Stimulated activated CD4-positive, alpha-beta T cell treated with anti-CD3 and anti-CD28 coated beads, Interleukin-1b, Interleukin-23, amount 100 ng/mL, for 1 hour (primary cell): ENCODE measurements at places on chromosomes 12 and 14.

DNA sequence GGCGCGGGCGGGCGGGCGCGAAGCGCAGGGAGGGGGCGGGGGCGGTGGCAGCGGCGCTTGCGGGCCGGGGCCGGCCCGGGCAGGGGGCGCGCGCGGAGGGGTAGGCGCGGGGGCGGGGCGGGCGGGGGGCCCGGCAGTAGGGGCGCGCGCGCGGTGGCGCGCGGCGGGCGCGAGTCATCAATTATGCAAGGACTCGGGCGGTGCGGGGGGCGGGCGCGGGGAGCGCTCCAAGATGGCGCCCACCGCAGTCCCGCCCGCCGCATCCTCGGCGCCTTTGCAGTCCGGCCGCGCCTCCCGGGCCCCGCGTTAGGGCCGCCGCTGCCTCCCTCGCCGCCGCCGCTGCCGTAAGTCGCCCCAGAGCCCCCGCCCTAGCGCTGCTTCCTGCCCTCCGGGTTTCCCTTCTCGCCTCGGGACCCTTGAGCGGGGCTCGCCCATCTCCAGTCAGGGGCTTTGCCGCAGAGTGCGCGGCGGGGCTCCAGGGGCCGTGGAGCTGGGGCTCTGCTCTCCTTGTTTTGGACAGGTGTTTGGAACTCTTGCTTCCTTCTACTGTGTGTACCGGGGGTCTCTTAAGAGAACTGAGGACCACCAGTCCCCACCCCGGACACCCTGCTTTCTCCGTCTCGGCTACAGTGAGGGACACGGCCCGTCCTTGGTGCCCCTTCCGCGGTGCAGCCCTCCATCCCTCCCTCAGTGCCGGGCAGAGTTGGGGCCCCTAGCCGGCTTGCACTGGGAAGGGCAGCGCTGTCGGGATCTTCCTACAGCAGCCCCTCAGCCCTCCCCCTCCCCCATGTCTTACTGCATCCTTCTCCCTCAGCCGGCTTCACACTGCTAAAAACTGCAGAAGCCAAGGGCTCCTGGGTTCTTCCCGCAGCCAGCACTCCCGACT lies at the start of gene SCN8A:
Gene SCN8A, plus strand, starts transcription at position 218 of the 886 bp plus-strand sequence. CDS start 71,585 bp downstream, outside the sequence.
- peak; percentile 24 for DNase-seq

DNA sequence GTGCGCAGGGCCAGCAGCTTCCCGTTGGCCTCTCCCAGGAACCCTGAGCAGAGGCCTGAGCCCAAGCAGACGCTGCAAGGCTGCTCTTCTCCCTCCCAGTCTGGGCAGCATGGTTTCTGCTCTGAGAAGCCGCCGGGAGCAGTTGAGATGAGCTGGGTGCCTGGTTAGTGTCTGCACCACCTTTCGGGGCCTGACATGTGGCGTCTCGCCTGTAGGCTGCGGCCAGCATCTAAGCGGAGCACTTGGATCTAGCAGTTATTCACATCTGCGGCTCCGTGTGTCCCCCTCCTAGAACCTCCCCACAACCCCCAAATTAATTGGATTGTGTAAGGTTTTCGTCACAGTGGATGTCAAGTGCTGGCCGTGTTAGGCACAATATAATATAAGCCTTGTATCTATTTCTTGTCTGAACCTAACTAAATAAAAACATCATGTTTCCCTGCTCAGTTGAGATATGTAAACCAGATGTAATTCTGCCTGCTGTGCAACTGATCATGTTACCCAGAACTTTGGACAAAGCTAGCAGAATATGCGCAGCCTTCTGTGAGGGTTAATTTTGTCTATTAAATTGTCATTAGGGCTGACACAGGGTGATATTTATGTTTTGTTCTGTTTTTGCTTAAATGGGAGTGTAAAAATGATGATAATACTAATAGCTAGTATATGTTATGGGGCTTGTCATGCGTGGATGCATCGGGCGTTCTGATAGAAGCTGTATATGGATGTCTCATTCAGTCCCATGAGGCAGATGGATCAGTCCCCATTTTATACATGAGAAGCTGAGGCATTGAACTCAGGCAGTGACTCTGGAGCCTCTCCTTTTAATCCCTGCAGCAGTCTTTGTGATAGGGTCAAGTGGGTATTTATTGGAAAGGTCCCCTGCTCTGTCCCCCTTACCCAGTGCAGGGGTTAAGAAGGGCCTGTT lies 45.8 kb downstream of the ELK3 start:
- DNase-seq, result no peak

DNA sequence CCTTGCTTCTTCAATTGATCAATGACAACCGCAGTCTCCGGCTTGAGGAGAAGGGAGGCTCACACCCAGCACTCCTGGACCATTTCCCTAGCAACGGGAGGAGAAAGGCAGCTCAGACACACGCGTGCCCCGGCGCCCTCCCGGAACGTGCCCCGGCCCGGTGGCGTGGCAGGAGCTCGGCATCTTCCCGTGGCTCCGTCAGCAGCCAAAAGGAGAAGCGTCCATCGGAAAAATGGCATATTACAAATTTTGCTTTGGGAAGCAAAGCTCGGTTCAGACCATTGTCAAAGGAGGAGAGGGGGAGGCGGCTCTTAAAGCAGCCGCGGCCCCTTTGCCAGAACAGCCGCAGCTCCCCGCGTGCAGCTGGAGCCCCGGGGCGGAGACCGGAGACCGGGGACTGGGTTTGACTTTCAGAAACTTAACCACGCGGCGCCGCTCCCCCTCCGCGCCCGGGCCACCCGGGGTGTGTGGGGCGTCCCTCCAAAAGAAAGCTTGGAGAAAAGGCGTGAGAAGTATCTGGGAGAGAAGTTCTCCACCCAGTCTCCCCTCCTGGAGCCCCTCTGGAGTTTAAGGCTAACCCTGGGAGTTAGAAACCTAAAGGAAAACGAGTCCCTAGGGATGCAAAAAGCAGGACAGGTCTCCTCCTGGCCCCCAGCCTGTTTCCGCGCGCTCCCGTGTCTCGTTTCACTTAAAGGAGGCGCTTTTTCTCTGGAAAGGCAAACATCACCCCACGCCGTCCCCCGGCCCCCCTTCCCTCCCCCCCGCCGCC lies 545 bp downstream of the PPFIA2 start:
- DNase-seq, result no peak

DNA sequence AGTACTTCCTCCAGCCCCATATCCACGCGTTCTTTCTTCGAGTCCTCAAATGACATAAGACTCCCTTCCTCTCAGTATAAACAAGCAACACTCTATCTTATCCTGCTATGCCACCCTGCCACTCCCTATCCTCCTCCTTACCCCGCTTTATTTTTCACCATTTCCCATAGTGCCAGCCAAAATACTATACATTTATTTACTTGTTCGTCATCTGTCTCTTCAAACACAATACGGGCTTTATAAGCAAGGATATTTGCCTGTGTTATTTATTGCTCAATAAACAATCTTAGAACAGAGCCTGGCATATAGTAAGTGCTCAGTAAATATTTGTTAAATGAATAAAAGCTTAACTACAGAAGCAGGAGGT lies 444.9 kb downstream of the EGLN3 start:
- DNase-seq, result no peak

- no peak for DNase-seq
These were observed 234.9 kb upstream of the CAND1 start for GRCh38 chr12:67034110-67034879.

DNA sequence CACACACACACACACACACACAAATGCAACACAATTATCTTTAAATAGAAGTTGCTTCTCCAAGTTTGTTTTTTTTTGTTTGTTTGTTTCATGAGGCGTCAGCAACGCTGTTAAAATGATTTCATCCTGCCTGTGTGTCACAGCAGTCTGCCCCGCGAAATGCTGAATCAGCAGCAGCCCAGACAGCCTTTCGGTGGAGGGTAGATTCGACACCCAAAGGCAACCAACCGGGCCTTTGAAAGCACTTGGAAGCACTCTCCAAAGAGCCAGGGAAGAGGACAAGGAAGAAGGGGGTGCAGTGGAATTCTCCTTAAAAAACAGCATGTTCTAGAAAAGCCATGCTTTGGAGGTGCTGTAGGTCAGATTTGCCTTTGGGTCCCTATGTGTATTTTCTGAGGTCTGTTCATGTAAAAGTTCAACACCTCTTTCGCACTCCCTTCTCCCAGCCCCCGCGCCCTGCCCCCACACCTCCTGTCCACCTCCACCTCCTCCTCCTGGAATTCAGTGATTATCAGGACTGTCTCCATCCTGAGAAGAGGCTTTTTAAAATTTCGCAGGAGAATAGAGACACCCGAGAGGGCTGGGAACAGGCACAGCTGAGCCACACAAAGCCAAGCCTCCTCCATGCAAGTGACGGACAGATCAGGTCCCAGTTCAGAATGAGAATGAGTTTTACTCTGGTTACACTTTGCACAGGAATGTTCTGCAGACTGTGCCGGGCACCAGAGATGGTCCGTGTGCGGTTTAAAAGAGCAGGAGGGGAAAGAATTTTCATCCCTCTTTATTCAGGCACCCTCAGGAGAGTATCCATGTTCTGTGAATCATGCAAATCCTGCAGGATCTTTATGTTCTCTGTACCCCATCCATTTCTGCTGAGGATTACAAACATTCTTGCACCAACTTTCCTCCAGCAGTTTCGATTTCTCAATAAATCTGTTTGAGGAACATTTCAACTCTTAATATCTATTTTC lies 177.9 kb downstream of the ETV6 start:
- DNase-seq, result no peak

DNA sequence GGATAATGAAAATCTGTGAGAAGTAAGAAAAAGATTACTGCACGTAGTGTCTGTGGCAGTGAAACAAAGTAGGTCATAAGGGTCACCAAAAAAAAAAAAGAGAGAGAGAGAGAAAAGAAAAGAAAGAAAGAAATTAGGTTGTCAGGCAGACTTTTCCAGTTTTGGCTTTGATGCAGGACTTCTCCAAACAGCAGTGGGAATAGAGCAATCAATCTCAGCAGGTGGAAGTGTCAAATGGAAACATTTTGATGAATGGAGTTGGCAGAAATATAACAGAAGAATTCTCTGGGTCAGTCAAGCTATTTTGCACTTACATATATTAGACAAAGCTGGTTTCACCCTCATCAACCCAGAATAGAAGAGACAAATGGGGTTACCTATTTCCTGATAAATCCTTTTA lies 745.8 kb downstream of the SLC6A15 start:
- DNase-seq, result no peak

DNA sequence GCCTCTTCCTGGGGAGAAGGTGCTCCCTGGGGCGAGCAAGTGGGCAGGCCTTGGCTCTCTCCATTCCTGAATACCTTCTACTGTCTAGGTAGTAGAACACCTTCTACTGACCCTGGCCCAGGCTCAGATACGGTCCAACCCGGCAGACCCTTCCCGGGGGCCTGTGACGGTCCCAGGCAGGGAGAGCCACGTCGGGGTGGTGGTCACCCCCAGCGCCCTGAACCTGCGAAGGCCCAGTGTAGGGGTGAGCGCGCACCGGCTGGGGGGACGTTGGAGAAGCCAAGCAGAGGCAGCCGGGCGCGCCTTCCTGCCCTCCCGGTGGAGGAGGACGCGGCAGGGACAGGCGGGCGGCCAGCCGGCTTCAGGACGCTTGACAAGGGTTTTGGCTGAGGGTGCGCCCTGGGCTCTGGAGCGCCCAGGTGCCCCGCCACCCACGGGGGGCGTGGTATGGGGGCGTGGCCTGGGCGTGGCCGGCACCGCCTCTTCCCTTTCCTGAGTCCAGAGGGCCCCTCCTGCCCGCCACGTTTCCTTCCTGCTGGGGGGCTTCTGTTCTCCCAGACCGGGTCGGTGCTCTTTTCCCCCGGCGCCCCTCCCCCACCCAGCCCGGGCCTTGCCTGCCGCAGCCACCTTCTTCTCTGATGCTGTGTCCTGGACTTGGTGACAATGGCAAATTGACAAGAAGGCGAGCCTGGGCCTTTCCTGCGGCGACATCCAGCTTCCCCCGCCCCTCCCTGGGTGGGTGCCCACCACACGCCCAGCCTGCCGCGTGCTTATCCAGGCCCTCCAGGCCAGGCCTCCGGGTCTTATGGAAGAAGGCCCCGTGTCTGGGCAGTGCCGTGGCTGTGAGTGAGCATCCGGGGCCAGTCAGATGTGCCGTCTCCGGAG lies 24.5 kb upstream of the PPP1R13B start:
- DNase-seq, result peak; percentile 39

GRCh38 chr14:84453307-84453950 lies 1076.5 kb upstream of the FLRT2 start:
- no peak for DNase-seq

- no peak for DNase-seq
These were observed 178.5 kb upstream of the DAAM1 start for GRCh38 chr14:59009967-59010366.

DNA sequence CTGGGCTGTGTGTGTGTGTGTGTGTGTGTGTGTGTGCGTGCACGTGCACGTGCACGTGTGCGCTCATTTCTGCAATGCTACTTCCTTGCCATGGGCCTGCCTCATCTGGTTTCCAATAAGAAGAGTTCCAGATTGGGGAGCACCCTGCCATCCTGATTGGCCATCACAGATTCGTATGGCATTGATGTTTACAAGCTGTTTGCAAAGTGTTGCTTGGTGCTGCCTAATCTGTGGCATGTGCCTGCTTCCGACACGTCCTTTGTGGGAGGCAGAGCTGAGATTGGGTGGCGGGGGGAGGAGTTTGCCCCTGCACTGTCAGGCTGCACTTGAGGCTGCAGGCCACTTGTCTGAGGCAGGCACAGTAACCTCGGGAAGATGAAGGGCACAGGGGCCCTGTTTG lies 39.2 kb downstream of the SAMD4A start:
- DNase-seq, result no peak

DNA sequence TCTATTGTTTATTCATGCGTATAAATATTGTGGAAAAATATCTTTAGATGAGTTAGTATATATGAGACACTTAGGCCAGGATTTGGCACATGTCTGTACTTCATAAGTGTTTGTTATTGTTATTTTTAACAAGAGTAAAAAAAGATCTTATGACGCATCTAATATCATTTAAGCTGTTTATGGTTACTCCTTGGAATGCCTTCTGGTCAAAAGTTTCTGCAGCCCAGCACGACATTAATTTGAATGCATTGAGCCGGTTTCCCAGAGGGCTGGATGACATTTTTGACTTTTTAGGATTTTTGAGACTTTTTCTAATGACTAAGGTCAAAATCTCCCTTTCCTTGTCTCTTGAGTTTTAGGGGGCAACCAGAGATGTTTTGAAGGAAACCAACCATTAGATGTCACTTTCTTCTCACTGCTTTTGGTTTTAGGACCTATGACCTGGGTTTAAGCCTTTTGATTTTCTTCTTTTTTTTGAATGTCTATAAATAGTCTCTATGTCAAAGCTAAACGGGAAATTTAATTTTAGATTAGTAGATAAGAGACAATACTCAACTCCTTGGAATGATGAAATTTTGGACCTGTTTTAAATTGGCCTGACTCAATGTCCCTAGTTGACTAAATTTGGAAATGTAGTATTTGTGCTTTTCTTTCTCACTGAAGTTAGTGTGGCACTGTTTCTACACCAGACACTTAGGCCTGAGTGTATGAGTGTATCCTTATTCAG lies 215.5 kb downstream of the AEBP2 start:
- no peak for DNase-seq

DNA sequence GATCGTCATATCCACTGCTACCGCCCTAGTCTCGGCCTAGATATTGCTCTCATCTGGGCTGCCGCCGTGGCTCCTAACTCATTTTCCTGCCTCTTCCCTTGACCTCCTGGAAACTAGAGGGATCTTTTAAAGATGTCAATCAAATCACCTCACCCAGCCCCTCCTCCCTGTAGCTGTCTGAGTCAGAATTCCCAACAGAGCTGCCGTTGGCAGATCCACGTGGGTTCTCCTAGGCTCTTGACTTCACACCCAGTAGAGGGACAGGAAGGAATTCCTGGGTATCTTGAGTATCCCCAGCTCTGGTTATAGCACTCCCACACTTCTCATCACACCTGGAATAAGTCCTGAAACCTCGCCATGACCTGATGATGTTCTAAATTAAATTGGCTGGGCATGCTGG lies 11.9 kb downstream of the TGFB3 start:
- no peak for DNase-seq

GRCh38 chr12:132422040-132422380 lies 67.9 kb upstream of the FBRSL1 start:
- DNase-seq, result no peak
